ENCODE measurements at places on chromosomes 16 and 17. TPM values are rescaled to one million over a fixed set of nuclear protein-coding genes. Genes with fewer than 3 reads are reported as not detected.

- no peak for DNase-seq
Measured at GRCh38 chr17:6064868-6065267, 5.3 kb upstream of the WSCD1 start.

- no peak for DNase-seq
Measured at GRCh38 chr17:44374306-44375195, 10.9 kb upstream of the FAM171A2 start.

The GAS2L2 gene
- total RNA-seq: 1.4 TPM

- DNase-seq: no peak
Measured at GRCh38 chr17:4086041-4086483, 56.8 kb downstream of the ZZEF1 start.

The GP1BA gene
- 0.72 TPM for total RNA-seq
